Heart right ventricle (tissue), 16 donors: ENCODE measurements at places on chromosomes 7 and 10. TPM values are rescaled to one million over a fixed set of nuclear protein-coding genes. Genes with fewer than 3 reads are reported as not detected.

DNA sequence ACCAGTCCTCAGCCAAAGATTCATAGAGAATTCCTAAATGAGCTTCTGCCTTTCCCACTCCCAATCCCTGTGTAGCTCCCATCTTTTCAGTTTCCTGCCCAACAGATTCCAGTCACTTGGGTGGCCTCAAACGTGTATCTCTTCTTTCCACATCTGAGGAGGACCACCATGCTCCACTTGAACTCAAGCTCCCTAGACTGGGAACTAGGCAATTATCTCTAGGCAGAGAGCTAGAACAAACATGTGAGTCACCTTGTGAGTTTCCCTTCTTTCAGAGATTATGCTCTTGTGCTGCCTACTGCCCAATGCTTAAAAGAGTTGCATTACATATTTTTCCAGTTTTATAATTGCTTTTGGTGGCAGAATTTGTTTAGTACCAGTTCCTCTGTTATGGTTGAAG is 178.0 kb downstream of the MDFIC start:
- no peak for DNase-seq

- DNase-seq: no peak
These were observed 5.8 kb downstream of the ITPRIP start for GRCh38 chr10:104332243-104333031.

- peak; percentile 67 for DNase-seq
These were observed 1.8 kb downstream of the MMRN2 start for GRCh38 chr10:86955501-86956194.

DNA sequence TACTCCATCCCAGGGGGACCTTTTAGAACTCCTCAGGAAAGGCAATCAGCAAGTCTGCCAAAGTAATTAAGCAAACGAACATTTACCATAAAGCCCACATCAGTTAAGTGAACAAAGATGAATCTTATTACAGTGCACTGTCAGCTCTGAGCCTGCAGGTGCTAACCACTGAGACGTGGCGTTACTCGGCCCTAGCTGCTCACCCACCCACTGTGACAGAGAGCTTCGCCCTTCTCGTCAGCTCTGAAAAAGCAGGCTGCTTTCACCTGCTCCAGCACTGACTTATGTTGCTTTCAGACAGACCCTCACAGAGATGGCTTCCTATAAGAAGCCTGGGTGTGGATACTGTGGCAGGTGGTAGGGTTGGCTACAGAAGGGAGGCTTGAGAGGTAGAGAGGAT is 57.7 kb upstream of the KCNIP2 start:
- no peak for DNase-seq

DNA sequence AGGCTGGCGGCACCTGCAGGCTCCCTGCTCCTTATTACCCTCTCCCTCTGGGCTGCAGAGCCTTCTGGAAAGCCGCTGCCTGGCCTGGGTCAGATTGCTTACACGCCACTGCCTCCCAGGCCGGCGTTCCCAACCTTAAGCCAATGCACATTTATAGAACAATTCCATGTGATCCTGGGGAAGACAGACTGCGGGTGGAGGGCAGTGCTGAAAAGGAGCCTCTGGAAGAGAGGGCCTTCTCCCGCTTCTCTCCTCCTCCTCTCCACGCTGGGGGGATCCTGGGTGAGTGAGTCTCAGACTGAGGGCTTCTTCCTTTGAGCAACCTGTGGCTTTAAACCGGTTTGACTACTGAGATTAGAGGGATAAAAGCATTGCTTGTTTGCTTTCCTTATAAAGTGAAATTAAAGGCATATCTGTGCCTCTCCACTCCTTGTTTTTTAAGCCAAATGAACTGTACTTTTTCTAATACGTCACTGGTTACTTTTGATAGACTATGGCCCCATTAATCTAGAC is 5.5 kb downstream of the TACC2 start:
- peak; percentile 54 for DNase-seq

- no peak for DNase-seq
These were observed 24.5 kb upstream of the GTF2IRD1 start for GRCh38 chr7:74429153-74429747.

EPHA1 gene
- total RNA-seq: not detected

GRCh38 chr10:62650411-62650810 is 154.1 kb upstream of the ADO start:
- no peak for DNase-seq
